ENCODE measurements at places on chromosomes 12 and 14. TPM values are rescaled to one million over a fixed set of nuclear protein-coding genes. Genes with fewer than 3 reads are reported as not detected.

GRCh38 chr12:41108032-41108431 lies 80.1 kb upstream of the PDZRN4 start:
- DNase-seq, result no peak

HOXC6 gene
- total RNA-seq, result 0.70 TPM

GRCh38 chr14:23406244-23406643 lies 1.8 kb downstream of the MYH6 start:
- no peak for DNase-seq

GRCh38 chr12:114762490-114763110 lies 78.6 kb upstream of the TBX3 start:
- DNase-seq, result no peak

GRCh38 chr12:20420557-20420956 lies 52.2 kb downstream of the PDE3A start:
- DNase-seq, result no peak

DNA sequence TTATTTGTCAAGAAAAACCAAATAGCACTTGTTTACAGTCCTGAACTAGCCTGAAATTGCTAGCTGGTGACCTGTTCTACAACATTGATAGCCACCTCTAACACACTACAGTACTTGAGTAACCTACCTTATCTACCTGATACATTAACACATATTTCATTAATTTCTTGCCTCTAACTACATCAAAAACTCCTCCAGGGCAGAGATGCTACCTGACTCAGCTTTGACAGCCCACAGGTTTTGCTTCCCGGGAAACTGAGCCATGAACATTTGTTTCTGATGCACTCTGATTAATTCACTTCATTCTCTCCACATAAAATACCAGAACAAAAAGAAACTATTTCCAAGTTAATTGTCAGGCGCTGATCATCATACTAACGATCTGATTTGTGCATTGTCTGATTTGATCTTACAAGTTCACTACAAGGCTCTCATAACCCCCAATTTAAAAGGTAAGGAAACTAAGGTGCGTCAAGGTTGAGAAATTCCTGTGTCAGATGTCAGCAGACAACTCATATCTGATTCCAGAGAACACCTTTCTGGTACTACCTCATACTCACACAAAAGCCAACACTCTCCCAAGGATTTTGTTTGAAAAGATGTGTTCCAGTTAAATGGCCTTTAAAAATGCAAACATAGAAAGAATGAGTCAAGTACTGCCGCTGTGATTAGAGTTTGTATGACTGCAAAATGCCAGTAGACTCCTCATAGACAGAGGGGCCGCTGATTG lies 768.7 kb downstream of the BCL11B start:
- no peak for DNase-seq
